ENCODE measurements at places on chromosomes 11 and 22. TPM values are rescaled to one million over a fixed set of nuclear protein-coding genes. Genes with fewer than 3 reads are reported as not detected.

The XKR3 gene
- total RNA-seq: not detected

The OR5A1 gene
- not detected for total RNA-seq

The CDHR5 gene
- total RNA-seq: not detected

The DDX25 gene
- not detected for total RNA-seq

The DRICH1 gene
- not detected for total RNA-seq

The SYT13 gene
- not detected for total RNA-seq

The MYO7A gene
- 0.65 TPM for total RNA-seq

The CHRNA10 gene
- total RNA-seq: not detected

The OR6A2 gene
- total RNA-seq: 0.46 TPM

The APOBEC3C gene
- 1.3 TPM for total RNA-seq

Measured in epithelial cell of umbilical artery (primary cell).